ENCODE measurements at places on chromosomes 11 and 22.
A peak's percentile ranks its signal among the peaks of the same experiment; 100 is the strongest.

- no peak for DNase-seq
Measured at GRCh38 chr11:94769880-94770279, 1.7 kb downstream of the AMOTL1 start.

DNA sequence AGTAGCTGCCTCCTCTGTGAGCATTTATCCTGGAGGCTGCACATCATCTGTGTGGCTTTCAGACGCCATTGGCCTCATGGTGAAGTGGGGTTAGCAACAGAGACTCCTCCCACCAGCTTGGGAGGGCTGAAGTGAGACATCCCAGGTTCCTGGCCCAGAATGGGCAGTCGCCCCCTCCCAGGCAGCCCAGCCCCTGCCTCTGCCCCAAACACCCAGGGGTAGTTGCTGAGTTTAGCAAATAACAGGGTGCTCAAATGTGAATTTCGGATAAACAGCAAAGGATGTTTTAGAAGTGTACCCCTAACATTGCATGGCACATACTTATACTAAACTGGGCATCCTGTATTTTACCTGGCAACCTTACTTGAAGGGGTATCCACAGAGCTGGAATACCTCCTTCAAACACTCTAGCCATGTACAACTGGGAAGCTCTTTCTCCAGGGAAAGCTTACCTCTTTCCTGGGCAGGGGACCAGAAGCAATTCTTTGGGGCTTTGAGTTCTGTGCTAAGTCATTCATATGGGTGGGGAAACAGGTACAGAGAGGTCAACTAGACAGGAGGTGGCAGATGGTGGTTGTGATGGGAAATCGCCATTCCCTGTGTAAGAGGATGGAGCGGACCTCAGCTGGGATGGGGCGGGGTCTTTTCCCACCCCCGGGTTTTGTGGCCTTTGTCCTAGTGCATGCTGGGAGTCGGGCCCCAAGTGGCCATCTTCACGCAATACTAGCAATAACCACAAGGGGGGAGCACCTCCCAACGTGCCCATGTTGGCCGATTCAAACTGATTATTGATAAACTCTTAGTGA lies 19.3 kb downstream of the MTFP1 start:
- peak; percentile 95 for DNase-seq

DNA sequence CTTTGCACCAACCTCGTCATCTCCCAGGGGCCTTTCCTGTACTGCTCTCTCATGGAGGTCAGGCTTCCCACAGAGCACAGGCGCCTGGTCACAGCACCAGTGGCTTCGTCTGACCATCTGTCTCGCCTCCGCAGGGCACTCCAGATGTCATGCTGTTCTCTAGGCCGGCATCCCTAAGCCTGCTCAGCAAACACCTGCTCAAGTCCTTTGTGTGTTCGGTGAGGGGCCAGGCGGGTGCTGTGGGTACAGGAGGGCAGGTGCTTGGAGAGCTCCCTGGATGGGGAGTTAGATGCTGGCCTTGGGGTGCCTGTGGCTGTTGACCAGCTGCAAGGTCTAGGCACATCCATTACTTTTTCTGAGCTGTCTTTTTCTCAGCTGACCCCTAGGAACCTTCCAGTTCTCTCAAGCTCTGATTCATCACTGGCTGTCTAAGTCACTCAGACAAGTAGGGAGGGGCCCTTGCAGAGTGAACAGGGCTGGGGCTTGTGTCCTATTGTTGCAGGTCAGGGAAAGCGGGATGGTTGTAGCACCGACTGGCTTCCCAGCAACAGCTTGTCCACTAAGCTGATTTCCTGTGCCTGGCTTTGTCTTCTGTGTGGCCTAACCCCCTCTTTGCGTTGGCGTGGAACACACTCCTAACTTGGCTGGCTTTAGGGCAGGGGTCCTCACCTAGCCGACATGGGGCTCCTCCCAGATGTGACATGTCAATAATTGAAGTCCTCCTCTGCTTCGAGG lies 9.2 kb downstream of the CLDN5 start:
- DNase-seq: no peak

DNA sequence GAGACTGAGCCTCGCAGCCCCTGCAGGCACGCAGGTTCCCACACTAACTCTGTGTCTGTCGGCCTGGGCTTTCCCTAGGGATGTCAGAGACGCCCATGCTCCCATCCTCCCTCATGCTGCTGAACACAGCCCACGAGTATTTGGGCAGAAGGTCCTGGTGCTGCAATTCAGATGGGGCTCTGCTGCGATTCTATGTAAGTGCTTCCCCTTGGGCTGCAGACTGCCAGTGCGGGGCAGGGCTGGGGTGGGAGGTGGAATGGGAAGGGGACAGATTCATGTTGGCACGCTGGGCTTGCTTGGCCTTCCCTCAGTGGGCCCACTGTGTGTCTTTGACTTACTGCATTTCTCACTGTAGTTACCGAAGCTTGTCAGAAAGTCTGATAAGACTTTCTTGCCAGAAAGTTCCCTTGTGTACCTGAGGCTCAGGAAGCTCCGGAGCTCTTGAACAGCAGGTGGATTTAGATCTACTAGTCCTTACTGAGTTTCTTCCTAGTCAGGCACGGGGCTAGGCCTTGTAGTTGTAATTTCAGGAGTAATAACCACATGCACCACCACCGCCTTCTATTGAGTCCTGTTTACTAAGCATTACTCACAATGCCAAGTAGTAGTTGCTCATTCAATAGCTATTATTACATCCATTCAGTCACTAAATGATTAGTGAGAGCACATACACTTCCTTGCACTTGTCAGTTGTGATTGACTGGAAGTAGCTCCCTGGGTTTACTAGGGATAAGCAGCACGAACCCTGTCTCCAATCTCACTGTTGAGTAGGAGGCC lies 65.2 kb downstream of the CABIN1 start:
- DNase-seq: no peak

DNA sequence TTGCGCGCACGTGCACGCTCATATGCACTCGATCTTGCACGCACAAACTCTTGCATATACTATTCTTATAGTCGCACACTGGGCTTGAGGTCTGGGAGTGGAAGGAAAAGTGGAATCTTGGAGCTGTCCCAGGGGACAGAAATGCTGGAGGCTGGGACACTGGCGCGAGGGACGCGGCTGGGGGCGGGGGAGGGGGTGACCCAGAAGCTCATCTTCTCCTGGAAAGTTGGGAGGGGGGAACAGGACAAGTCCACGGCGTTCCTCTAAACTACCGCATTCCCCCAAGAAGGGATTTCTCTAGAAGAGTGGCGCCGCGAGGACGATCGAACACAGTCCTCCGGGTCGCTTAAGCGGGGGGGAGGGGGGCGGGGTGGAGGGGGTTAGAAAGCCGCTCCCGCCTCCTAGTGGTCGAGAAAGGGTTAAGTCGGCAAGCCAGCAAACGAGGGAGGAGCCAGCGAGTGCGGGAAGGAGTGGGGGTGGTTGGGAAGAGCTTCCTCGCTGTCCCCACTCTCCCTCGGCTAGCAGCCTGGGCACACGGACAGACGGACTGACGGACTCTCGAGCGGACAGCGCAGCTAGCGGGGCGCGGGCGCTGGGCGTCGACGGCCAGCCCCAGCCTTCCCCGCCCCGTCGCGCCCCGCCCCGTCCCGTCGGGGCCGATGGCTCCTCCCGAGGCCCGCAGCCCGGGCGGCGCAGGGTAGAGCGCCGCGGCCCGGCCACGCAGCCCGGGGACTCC lies at the start of gene RTN4RL2:
TSS of gene RTN4RL2 (plus strand) at position 507 of the 736 bp plus-strand sequence. CDS start 338 bp downstream, outside the sequence.
- DNase-seq: peak; percentile 96

DNA sequence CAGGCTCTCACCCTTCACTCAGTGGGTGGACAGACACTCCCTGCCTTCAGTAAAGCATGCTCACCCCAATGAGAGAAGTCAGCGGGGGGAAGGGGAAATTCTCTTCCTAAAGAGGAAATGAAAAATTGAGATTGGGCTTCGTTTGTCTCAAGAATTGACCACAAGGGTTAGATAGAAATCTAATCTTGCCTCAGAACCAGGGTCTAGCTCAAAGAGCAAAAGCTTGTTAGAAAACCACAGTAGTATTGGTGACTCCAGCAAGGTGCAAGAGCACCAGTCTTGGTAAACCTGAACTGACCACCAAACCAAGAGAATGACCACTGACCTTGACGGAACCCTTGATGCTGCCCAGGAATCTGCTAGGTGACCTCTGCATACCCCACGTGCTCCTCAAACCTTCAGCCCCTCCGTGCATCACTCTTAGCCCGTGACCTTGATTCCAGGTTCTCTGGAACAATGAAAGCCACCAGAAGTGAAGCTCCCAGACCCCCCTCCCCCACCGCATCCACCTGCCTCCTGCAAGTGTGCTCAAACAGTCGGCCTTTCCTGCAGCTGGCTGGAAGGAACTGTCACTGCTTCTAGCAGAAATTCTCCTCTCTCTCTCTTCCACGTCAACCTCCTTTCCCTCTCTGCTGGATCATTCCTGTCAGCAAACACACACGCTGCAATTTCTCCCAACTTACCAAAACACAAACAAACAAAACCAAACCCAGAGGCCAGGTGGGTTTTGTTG lies 3.1 kb upstream of the TMA7B start:
- DNase-seq: no peak

DNA sequence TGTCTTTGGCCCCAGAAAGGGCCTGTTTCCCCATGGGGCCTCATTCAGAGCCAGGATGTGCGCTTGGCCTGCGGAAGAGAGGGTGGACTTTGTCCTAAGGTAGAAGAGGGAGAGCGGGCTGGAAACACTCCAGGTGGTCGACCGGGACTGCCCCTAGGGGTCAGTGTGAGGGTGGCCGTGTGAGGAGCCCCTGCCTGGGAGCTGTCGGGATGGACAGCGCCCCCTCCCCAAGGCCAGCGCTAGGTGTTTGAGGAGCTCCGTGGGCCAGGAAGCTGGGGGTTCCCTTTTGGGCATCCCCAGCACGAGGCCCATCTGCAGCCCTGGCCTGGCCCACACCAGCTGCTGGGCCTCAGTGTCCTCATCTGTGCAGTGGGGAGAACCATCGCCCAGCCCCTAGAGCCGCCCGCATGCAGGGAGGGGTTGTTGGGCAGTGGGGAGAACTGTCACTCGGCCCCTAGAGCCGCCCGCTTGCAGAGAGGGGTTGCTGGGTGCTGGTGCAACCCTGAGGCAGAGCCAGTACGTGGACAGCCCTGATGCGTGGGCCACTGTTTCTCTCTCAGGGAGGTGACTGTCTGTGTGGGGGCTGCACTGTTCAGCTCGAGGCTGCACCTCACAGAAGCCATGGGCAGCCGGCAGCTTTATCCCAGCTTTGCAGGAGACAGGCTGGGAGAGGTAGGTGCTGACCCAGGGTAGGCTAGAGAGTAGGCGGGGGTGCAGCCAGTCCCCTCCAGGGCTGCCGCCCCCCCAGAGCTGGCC lies 1319.9 kb downstream of the BRD1 start:
- DNase-seq: peak; percentile 82

DNA sequence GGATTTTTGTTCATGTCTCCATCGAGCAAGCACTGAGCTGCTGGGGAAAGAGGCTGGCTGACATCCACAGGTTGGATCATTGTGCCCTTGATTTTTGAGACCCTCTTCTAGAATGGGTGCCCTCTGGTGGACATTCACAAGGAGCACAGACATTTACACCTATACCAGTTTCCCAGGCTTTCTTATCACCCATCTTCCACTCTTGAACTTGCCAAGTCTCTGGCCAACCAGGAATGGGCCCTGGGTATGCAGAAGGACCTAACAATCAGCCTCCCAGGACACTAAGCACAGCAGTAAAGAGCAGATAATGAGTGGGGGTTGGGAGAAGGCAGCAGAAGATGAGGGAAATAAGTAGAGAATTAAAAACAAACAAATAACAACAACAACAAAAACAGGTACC lies 5.7 kb upstream of the INTS4 start:
- peak; percentile 70 for DNase-seq

DNA sequence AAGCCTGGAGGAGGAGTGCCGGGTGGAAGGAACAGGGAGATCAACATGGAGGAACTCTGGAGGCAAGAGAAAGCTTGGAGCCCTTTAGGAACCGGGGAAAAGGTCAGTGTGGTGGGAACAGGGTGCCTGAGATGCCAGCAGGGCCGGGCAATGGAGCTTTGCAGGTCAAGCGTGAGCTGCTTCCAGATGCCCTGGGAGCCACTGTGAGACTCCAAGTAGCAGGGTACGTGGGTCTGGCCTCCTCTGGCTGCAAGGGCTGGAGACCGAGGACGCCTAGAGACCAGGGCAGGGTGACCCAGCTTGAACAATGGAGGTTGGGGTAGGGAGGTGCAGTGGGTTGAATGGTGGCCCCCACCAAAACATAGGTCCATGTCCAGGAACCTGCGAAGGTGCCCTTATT lies 15.6 kb upstream of the EMID1 start:
- DNase-seq: no peak

Measured in H7 (cell line).